SHP77 treated with DMSO at 0.1 percent for 48 hours (cell line): ENCODE measurements at places on chromosomes 16 and 17.

- DNase-seq, result no peak
Observed at GRCh38 chr17:7293159-7293558, 1.3 kb downstream of the YBX2 start.

GRCh38 chr17:35132099-35132498, 10.0 kb downstream of the NLE1 start:
- DNase-seq, result no peak

- DNase-seq, result no peak
Observed at GRCh38 chr17:28610376-28610775, 3.6 kb downstream of the RSKR start.

DNA sequence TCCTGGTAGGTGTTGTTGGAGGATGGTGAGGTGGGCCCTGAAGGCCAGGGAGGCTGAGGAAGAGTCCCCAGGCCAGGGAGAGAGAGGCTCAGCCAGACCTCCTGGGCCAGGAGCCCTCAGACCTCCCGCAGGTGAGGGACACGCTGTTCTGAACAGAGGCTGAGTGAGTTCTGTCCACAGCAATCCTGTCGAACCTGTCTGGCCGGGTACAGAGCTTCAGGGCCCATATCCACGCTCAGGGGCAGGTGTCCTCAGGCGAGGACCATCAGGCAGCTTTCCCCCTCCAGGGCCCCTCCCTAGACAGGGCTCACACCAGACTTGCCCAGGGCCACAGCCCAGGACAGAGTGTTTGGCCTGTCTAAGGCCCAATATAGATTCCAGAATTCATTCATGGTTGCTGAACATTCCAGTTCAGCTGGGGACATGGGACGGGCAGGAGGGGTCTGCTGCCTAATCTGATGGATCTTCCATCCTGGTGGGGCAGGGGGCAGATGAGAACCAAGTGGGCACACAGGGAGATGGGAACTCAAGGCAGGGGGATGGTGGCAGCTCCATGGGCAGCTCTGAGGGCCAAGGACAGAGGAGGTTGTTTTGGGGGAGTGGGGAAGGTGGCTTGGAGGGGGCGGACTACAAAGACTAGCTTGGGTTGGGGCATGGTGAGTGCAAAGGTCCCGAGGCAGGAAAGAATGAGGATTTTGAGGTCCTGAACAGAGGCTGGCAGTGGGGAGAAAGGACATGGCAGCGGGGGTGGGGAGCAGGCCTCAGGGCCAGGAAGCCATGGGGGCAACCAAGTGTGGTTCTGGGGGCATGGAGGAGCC, 23.4 kb upstream of the MPRIP start:
- DNase-seq, result no peak

GRCh38 chr16:4675864-4676786, 17.2 kb upstream of the NUDT16L1 start:
- DNase-seq, result no peak

- no peak for DNase-seq
Observed at GRCh38 chr17:65727246-65727645, 165.8 kb upstream of the AXIN2 start.

DNA sequence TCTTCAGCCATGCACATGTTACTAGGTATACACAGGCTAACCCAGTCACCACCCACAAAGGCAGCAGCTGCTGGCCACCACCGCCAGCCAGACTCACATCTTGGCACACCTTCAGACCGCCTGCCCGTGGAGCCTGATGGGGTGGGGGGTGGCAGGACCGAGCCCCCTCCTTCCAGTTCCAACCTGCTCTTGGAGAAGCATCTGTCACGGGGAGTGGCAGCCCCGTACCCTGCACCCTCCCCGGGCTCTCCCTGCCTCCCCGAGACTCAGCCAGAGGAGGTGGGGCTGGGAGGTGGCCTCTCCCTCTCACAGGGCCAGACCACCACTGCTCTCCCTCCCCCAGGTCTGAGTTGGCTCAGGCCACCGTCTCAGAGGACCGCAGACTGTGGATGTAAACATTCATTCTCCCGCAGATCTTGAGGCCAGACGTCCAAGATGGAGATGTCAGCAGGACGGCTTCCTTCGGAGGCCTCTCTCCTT, 11.3 kb upstream of the RBFOX3 start:
- DNase-seq, result no peak

DNA sequence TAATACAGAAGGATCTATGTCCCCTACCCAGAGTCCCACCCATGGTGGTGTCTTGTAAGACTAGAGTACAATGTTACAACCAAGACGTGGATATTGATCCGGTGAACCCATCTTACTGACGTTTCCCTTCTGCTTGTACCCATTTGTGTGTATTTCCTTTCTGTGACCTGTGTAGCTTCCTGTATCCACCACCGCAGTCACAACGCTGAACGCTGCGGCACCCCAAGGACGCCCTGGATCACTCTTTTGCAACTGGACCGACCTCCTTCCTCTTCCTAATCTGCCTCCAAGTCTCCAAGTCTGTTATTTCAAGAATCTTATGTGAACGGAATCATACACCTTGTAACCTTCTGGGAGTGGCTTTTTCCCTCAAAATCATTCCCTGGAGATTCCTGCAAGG, 33.5 kb upstream of the CBX4 start:
- DNase-seq, result no peak

DNA sequence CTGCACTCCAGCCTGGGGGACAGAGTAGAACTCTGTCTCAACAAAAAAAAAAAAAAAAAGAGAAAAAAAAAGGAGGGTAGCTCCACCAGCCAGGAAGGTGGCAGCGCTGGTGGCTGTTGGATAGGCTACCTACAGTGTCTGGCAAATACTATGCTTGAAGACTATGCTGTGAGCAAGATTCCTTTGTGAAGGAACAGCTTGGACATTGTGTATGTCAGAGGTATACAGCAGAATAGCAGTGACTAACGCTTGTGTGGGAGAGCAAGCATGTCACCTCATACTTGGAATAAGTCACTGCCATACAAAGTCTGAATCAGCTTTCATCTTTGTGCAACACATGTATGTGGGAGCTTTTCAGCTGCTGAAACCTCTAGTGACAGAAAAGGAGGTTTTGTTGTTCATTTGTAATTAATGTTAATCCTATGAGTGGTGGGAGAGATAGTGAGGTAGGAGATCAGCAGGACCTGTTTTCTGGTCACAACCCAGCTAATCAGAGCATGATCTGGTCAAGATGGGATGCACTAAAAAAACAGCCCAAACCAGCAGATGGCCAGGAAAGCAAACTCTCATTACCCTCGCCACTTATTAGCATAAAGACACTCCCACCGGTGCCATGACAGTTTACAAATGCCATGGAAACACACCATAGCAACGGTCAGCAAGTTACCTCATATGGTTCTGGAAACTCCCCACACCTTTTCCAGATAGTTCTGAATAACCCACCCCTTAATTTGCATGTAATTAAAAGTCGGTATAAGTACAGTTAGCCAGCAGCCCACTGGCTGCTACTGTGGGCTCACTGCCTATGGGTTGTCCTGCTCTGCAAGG, 6.8 kb upstream of the ITGAD start:
- no peak for DNase-seq

GRCh38 chr17:40519089-40519775, 17.8 kb upstream of the TNS4 start:
- no peak for DNase-seq

- no peak for DNase-seq
Observed at GRCh38 chr17:78759969-78760352, 22.1 kb downstream of the CYTH1 start.

GRCh38 chr17:72725433-72726068, 366.9 kb downstream of the SLC39A11 start:
- DNase-seq, result peak; percentile 15

- DNase-seq, result no peak
Observed at GRCh38 chr17:66836063-66837005, 1.4 kb downstream of the CACNG5 start.

DNA sequence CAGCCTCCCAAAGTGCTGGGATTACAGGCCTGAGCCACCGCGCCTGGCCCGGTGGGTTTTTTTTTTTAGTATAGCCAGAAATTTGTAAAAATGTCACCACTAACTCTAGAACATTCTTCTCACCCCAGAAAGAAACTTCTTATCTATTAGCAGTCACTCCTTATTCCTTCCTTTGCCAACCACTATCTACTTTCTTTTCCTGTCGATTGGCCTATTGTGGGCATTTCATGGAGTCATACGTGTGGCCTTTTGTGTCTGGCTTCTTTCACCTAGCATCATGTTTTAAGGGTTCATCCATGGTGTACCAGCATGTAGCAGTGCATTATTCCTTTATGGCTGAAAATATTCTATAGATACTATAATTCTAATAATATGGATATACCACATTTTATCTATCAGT, 3.6 kb downstream of the CYB5D2 start:
- no peak for DNase-seq

DNA sequence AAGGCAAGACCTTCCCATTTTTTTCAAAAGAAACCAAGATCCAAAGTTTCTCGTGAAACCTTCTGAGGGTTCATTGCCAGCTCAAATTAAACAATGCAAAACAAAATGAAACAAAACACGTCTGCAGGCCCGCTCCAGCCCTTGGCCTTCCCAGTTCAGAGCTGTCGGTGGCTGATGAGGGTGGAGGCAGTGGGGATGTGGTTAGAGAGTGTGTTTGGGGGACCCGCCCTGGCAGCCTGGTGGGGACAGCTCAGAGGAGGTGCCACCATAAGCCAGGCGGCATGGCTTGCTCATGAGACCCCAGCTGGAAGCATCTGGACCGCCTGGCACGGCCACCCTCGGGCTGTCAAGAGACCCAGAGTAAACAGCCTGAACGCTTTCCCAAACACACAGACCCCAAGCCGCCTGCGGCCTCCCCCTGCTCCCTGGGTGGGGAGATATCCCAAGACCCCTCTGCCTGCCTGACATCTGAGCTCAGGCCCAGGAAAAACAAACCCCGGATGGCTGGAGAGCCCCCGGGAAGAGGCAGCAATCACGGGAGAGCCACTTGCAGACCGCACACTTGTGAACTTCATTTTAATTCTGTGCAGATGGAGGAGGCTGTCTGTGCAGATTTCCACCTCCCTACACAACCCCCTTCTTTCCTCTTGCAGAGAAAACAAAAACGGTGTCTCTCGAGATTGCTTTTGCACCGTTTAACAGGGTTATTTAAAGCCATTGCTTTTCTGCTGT, 35.4 kb upstream of the LITAF start:
- DNase-seq, result no peak

DNA sequence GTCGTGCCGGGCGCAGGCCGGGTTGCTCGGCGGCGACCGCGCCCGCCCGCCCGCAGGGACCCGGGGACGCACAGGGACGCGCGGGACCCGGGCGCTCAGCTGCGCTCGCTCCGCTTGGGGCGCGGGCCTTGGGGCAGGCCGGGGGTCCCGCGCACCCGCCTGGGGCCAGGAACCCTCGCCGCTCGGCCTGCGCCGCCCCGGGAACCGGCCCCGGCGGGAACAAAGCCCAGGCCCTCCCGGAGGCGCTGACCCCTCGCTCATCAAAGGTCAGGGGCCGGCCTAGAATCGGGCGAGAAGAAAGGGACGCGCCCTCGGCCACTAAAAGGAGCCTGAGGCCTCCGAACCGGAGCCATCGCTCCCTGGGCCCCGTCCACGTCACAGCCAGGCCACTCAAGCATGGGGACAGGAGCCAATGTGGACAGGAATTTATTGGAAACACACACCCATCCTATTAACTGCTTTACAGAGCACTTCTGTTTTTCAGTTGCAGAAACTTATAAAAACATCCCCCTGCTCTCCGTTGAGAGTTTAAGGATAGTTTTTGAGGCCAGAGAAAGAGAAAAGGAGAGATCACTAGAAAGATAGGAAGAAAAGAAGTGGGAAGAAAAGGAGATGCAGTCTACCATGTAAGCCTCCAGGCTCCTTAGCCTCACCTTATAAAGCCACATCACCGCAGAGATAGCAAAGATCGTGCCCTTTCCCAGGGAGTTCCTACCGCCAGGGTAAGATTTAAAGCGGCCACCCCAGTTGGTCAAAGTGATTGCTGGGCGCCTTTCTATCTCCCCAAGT, 558 bp upstream of the ZFHX3 start:
- DNase-seq, result peak; percentile 26

GRCh38 chr16:13342675-13343074, 441.3 kb downstream of the SHISA9 start:
- no peak for DNase-seq

GRCh38 chr16:711548-712320, 3.2 kb upstream of the METRN start:
- peak; percentile 27 for DNase-seq

- DNase-seq, result no peak
Observed at GRCh38 chr17:35605678-35606077, 18.6 kb downstream of the AP2B1 start.

GRCh38 chr16:71311553-71312158, 22.5 kb upstream of the CMTR2 start:
- no peak for DNase-seq

DNA sequence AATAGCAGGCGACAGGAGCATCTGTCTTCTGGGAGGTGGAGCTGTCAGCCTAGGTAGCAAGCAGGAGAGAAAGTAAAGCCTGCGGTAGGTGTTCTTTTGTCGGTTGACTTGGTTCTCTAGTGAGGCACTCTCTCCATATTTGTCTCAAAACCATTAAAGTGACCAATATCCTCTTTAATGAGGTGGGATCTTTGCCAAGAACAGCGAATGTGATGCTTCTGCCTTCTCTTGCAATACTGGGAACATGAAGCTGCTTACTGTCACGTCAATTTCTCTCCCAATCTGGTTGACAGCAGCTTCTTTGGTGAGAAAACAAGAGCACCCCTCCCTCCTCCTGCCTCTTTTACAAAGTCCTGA, 176.7 kb downstream of the ABCC12 start:
- DNase-seq, result no peak

- DNase-seq, result no peak
Observed at GRCh38 chr17:31687505-31688126, 171.4 kb downstream of the COPRS start.

- no peak for DNase-seq
Observed at GRCh38 chr16:1972490-1972877, 631 bp downstream of the TBL3 start.

DNA sequence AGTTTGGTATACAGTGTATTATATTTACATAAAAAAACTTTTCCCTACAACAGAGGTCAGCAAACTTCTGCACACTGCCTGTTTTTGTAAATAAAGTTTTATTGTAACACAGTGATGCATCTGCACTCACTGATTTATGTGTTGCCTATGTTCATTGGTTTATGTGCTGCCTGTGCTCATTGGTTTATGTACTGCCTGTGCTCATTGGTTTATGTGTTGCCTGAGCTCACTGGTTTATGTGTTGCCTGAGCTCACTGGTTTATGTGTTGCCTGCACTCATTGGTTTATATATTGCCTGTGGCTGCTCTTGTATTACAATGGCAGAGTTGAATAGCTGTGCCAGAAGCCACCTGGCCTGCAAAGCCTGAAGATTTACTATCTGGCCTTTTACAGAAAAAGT, 81.6 kb downstream of the MYH11 start:
- no peak for DNase-seq

- no peak for DNase-seq
Observed at GRCh38 chr16:56708525-56709442, 21.1 kb upstream of the NUP93 start.

DNA sequence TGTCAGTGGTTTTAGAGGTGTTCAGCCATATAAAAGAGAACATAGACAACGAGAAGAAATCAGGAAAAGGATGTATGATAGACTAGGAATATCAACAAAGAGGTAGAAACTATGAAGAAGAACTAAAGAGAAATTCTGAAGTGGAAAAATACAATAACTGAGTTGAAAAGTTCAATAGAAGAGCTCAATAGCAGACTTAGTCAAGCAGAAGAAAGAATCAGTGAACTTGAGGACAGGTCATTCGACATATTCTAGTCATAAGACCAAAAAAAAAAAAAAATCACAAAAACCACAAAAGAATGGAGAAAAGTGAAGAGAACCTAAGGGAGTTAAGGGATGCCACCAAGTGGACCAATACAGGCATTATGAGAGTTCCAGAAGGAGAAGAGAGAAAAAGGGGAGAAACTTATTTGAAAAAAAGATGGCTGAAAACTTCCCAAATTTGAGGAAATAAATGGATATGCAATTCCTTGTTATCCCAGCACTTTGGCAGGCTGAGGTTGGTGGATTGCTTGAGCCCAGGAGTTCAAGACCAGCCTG, 321.2 kb downstream of the ABCC12 start:
- no peak for DNase-seq
